ENCODE measurements at places on chromosomes 1 and 21. TPM values are rescaled to one million over a fixed set of nuclear protein-coding genes. Genes with fewer than 3 reads are reported as not detected.

- H3K4me1 ChIP-seq: peaks cover 27% of the 10 kb centered on the region
- peak overlapping the region; percentile 93 for H3K4me3 ChIP-seq
- H3K27ac ChIP-seq: peak overlapping the region; percentile 97
- no peaks in the 10 kb centered on the region for H3K27me3 ChIP-seq
These were observed 612 bp downstream of the PSMA5 start for GRCh38 chr1:109425391-109426280.

C4BPA gene
- not detected for total RNA-seq

GRCh38 chr1:67148516-67149178 lies 13.9 kb upstream of the C1orf141 start:
- peaks cover 20% of the 10 kb centered on the region for H3K27me3 ChIP-seq
- H3K27ac ChIP-seq: peak overlapping the region; percentile 32
- peaks cover 40% of the 10 kb centered on the region for H3K4me1 ChIP-seq
- H3K36me3 ChIP-seq: peaks cover 2% of the 10 kb centered on the region

DFFA gene
- 33.2 TPM for total RNA-seq

DNA sequence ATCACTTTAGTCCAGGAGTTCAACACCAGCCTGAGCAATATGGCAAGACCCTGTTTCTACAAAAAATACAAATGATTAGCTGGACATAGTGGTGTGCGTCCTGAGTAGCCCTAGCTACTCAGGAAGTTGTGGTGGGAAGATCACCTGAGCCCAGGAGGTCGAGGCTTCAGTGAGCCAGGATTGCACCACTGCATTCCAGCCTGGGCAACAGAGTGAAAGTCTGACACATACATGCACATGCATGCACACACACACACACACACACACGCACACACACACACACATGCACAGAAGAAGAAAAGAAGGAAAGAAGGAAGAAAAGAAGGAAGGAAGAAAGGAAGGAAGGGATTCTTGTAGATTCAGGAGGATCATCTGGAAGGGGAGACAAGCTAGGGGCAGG lies 104.4 kb upstream of the USP25 start:
- H3K27ac ChIP-seq: no peak overlapping the region
- peaks cover 2% of the 10 kb centered on the region for H3K27me3 ChIP-seq
- H3K4me3 ChIP-seq: no peak overlapping the region
- DNase-seq: no peak
- no peaks in the 10 kb centered on the region for H3K4me1 ChIP-seq
- no peaks in the 10 kb centered on the region for H3K36me3 ChIP-seq

DNA sequence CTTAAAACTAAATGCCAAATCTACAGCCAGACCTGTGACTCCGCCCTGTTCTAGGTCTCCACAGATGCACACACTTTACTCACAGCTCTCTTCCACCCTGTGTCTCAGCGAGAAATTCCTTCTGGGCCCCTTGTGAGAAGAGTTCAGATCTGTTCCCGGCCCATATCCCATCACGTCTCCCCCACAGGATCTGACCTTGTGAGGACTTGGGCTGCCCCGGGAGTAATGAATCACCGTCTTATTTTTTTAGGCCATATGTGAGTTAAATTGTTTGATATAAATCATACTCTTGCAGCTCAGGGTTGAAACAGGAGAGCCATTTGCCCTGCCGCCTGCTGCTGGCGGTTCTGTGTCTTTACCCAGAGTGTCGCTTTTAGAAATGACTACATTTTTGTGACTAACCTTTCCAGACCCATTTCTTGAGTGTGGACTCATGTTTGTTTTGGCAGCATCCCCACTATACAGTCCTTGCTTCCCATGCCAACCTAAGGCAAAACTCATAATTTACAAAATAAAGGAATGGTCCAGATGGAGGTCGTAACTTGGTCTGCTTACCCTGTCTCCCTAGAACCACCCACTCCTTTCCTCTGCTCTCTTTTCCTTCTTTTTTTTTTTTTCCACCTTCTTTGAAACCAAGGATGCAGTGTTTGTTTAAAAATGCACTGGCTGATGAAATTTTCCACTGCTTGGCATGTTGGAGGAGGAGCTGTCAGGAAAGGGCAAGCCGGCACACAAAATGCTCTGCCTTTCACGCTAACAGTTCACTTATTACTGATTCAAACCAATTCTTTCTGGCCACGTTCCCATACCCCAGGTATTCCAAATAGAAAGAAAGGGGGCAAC lies 98.0 kb upstream of the C1orf105 start:
- DNase-seq: no peak
- H3K27ac ChIP-seq: no peak overlapping the region
- no peak overlapping the region for H3K4me3 ChIP-seq
- no peaks in the 10 kb centered on the region for H3K27me3 ChIP-seq
- no peaks in the 10 kb centered on the region for H3K36me3 ChIP-seq

DNA sequence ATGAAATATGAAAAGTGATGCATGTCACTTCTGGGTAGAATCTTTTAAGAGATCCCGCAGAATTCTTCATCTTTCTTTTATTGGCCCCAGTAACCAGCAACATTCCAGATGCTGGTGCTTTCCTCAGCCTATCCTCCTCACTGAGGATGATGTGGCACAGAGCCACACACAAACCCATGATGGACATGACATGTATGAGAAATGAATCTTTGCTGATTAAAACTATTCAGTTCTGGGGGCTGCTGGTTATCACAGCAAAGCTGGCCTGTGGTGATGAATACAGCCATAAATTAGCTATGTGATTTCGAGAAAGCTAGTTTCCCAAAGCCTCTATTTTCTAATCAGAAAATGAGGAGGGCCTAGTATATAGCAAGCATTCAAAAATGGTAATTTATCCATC lies 8.3 kb upstream of the ERICH3 start:
- no peaks in the 10 kb centered on the region for H3K36me3 ChIP-seq
- H3K27me3 ChIP-seq: no peaks in the 10 kb centered on the region
- no peak overlapping the region for H3K4me3 ChIP-seq
- H3K4me1 ChIP-seq: no peaks in the 10 kb centered on the region

OVAAL gene
- total RNA-seq: not detected

GJA5 gene
- total RNA-seq: not detected

DNA sequence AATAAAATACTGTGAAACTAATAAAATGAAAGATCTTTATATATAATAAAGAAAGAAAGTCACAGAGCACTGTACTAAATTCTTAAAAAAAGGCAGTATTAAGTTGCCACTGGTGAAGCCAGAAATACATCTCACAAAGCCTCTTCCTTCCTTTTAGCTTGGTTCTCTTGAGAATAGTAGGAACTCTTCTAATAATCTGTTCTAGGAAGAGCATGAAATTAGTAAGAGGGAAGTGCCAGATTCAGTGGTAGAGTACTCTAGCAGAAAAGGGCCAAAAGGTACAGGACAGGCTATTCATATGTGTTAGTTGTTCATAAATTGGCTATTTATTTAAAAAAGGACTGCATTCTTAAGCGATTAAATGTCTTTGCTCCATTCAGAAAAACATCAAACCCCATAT lies 33.7 kb downstream of the CTTNBP2NL start:
- peaks cover 16% of the 10 kb centered on the region for H3K27me3 ChIP-seq
- no peaks in the 10 kb centered on the region for H3K4me1 ChIP-seq
- DNase-seq: no peak
- H3K36me3 ChIP-seq: no peaks in the 10 kb centered on the region

GCSAML gene
- not detected for total RNA-seq

GRCh38 chr21:33698087-33698860 lies 56.0 kb downstream of the ITSN1 start:
- no peak overlapping the region for H3K4me3 ChIP-seq
- peaks cover 11% of the 10 kb centered on the region for H3K27me3 ChIP-seq
- no peaks in the 10 kb centered on the region for H3K36me3 ChIP-seq
- DNase-seq: no peak

DNA sequence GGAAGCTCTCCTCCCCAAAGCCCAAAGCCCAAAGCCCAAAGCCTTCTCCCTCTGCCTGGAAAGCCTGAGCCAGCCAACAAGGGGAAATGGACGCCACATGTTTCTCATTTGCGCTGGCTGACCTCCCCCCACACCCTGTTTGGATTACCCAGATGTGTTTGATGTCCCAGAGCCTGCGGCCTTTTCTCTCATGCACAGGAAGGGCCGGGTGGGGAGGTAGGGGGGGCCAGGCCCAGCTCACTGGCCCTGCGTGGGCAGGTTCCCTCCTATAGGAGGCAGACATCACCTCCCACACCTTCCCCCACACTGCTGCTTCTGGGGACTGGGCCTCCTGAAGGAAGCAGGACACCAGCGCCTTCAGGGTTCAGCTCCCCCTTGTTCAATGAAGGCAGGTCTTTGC lies 116.3 kb downstream of the NAV1 start:
- H3K4me1 ChIP-seq: no peaks in the 10 kb centered on the region
- DNase-seq: no peak
- no peak overlapping the region for H3K27ac ChIP-seq
- H3K36me3 ChIP-seq: no peaks in the 10 kb centered on the region
